ENCODE measurements at places on chromosomes 6 and 20. TPM values are rescaled to one million over a fixed set of nuclear protein-coding genes. Genes with fewer than 3 reads are reported as not detected.

- DNase-seq = no peak
Measured at GRCh38 chr20:3406481-3407039, 909 bp downstream of the DNAAF9 start.

GRCh38 chr6:6699741-6700367 is 111.3 kb downstream of the LY86 start:
- peak; percentile 90 for DNase-seq

DNA sequence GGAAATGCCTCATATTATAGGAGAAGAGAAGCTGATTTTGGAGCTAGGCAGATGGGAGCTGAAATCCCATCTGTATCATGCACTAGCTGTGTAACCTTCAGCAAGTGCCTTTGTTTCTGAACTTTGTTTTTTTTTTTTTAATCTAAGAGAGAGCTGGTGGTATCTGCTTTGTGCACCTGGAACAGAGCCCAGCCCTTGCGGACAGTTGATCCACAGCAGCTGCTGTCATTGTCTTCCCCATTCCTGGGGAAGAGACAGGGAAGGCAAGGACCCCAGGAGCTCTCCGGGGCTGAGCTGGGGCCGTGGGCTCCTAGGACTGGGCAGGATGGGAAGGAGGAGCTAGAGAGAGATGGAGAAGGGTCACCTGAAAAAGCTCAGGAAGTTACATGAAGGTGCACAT is 92.1 kb downstream of the SYNJ2 start:
- DNase-seq = no peak

PTCRA gene
- 0.09 TPM for polyA plus RNA-seq

GPR6 gene
- polyA plus RNA-seq = not detected

JAG1 gene
- 11.1 TPM for polyA plus RNA-seq

ZC3H12D gene
- 0.19 TPM for polyA plus RNA-seq

DNA sequence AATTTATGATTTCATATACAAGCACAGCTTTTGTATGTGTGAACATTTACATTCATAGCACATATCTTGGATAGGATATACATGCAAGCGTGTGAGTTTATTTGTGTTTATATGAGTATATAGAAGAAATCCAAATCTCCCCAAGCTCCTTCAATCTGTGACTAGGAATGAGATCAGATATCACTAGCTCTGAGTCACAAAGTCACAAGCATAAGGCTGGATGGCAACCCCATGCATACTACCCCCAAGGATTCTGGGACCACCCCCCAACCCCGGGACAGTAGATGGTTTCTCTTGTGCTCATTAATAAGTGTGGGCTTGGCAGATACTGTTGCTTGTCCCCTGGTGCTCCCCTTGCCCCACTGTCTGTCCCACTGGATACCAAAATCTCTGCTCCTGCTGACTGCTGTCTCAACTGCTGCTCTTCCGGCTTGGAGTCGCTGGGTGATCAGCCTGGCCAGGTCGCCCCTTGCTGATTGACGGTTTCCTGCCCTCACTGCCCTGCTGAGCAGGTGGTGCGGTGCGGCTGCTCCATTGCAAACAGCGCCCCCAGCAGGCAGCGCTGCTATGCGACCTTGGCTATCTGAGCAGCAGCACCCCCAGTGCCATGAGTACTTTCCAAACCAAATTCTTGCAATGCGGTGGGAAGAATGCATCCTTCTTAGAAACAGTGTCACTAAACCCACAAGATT is 279.4 kb downstream of the CD83 start:
- no peak for DNase-seq

- DNase-seq = no peak
Measured at GRCh38 chr20:53875452-53875851, 194.9 kb downstream of the BCAS1 start.

- no peak for DNase-seq
Measured at GRCh38 chr20:57577679-57578475, 17.0 kb downstream of the PCK1 start.

OXT gene
- polyA plus RNA-seq = 0.35 TPM

RAD21L1 gene
- not detected for polyA plus RNA-seq

ERVFRD-1 gene
- 0.01 TPM for polyA plus RNA-seq

DACT2 gene
- 0.38 TPM for polyA plus RNA-seq

ZNF217 gene
- 5.3 TPM for polyA plus RNA-seq

- no peak for DNase-seq
Measured at GRCh38 chr6:134708079-134708478, 241.8 kb downstream of the ALDH8A1 start.

- no peak for DNase-seq
Measured at GRCh38 chr6:30767158-30767943, 23.0 kb upstream of the IER3 start.

DNA sequence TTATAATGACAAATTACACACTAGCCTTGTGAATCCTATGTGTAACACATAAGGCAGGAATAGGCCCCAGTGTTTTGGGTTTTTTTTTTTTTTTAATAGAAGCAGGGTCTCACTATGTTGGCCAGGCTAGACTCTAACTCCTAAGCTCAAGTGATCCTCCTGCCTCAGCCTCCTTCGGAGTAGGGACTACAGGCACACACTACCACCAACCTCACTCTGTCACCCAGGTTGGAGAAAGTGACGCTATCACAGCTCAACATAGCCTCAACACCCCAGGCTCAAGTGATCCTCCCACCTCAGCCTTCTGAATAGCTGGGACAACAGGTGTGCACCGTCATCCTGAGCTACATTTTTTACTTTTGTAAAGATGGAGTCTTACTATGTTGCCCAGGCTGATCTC is 205.8 kb upstream of the RREB1 start:
- no peak for DNase-seq

MOCS1 gene
- polyA plus RNA-seq = 17.4 TPM

GRCh38 chr6:32685603-32686002 is 19.1 kb upstream of the HLA-DQB1 start:
- no peak for DNase-seq

DNA sequence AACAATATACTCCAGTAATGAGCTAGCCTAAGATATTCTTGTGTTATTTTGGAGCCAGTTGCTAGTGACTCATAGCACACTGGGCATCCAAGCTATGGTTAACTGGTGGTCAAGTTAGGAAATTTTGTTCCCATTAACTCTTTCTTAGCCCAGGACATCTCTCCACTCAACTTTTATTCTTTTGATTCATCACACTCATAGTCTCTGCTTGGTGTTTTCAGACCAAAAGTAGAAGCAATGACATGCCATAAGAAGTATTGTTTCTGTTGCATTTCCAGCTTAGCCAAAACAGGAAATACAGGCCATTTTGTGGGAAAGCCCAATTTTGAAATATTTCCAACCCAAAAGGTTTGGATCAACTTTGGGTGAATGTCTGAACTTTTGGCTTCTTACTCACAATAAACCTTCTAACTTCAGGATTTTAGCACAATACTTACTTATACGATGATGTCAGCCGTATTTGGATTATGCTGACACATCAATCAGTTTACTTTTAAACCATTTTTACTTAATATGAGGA is 31.6 kb upstream of the CCN2 start:
- DNase-seq = no peak

DNA sequence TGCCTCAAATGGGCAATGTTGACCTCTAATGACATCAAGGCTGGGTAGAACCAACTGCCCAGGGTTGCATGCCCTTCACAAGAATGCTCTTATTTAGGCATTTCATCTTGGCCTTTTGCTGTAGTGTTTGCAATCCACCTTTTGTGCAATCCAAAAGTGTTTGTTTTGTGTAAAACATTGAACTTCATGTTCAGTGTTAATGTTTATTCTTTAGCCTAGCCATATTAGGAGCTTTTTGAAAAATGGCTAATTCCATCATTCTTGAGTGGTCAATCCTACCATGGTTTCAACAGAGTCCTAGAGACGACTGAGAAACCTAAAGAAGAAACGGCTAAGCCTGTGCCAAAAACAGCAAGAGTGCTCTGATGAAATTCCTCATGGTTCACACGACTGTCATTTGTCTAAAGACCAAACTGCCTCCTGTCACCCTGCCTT is 279.6 kb upstream of the PRDM1 start:
- DNase-seq = no peak

GRCh38 chr6:109772883-109773431 is 81.9 kb downstream of the FIG4 start:
- DNase-seq = peak; percentile 67

CCM2L gene
- polyA plus RNA-seq = 26.8 TPM

GRCh38 chr20:63212792-63213191 is 3.1 kb downstream of the YTHDF1 start:
- no peak for DNase-seq

SLC26A8 gene
- polyA plus RNA-seq = 0.03 TPM

GRCh38 chr6:105781915-105782314 is 304.2 kb upstream of the PRDM1 start:
- DNase-seq = no peak
